Metanephros (tissue), 2 donors: ENCODE measurements at places on chromosomes 7 and 10. TPM values are rescaled to one million over a fixed set of nuclear protein-coding genes. Genes with fewer than 3 reads are reported as not detected.

SORCS3 gene
- total RNA-seq = 3.4 TPM

CXCL12 gene
- total RNA-seq = 198 TPM

ARMC3 gene
- total RNA-seq = 5.5 TPM

PNLIPRP1 gene
- total RNA-seq = not detected

HKDC1 gene
- 9.2 TPM for total RNA-seq

KCNK18 gene
- not detected for total RNA-seq

SHH gene
- 1.8 TPM for total RNA-seq

GHRHR gene
- total RNA-seq = not detected

GPR158 gene
- total RNA-seq = 0.18 TPM

CDC14C gene
- not detected for total RNA-seq

NRG3 gene
- 6.1 TPM for total RNA-seq

ZMIZ1 gene
- 51.0 TPM for total RNA-seq

EPO gene
- total RNA-seq = not detected

SYT15 gene
- total RNA-seq = 2.7 TPM

TRIM50 gene
- total RNA-seq = 0.18 TPM

CNPY1 gene
- not detected for total RNA-seq

PCBD1 gene
- total RNA-seq = 71.8 TPM

POLR2J2 gene
- 4.4 TPM for total RNA-seq

PAPOLB gene
- 0.18 TPM for total RNA-seq

MRC1 gene
- 16.8 TPM for total RNA-seq

GDF2 gene
- not detected for total RNA-seq

SNX13 gene
- 56.0 TPM for total RNA-seq

SYT15B gene
- total RNA-seq = 2.7 TPM

TMEM139 gene
- 18.1 TPM for total RNA-seq

RNLS gene
- 19.2 TPM for total RNA-seq

SFRP4 gene
- 11.2 TPM for total RNA-seq

FRG2B gene
- total RNA-seq = not detected

PHYHIPL gene
- 8.6 TPM for total RNA-seq

IDI2 gene
- total RNA-seq = not detected

KCNIP2 gene
- 5.1 TPM for total RNA-seq

TLX1 gene
- total RNA-seq = not detected

CADPS2 gene
- 54.0 TPM for total RNA-seq

NUTM2E gene
- 0.76 TPM for total RNA-seq

NKX2-3 gene
- total RNA-seq = not detected

MARVELD1 gene
- 22.9 TPM for total RNA-seq

ANKRD61 gene
- total RNA-seq = not detected

CDK14 gene
- total RNA-seq = 69.2 TPM

TAS2R5 gene
- 5.3 TPM for total RNA-seq

DNMBP gene
- 31.2 TPM for total RNA-seq

SEC61A2 gene
- total RNA-seq = 12.0 TPM

PRKAR2B gene
- total RNA-seq = 24.5 TPM

ANLN gene
- 16.1 TPM for total RNA-seq

ASAH2 gene
- total RNA-seq = 1.1 TPM

LRRC18 gene
- 0.23 TPM for total RNA-seq

RGS10 gene
- total RNA-seq = 32.9 TPM

PTF1A gene
- not detected for total RNA-seq

SEMA3D gene
- total RNA-seq = 26.0 TPM

ACHE gene
- 25.6 TPM for total RNA-seq

GALNT17 gene
- 10.8 TPM for total RNA-seq

VSTM4 gene
- total RNA-seq = 21.5 TPM

EN2 gene
- not detected for total RNA-seq

SPDYE11 gene
- total RNA-seq = not detected

CPEB3 gene
- total RNA-seq = 4.8 TPM

STEAP4 gene
- 4.4 TPM for total RNA-seq

MAGI2 gene
- total RNA-seq = 56.2 TPM
